ENCODE measurements at places on chromosomes 12 and 14.
A peak's percentile ranks its signal among the peaks of the same experiment; 100 is the strongest.

- no peak for DNase-seq
These were observed 9.4 kb downstream of the PLD4 start for GRCh38 chr14:104933746-104934733.

DNA sequence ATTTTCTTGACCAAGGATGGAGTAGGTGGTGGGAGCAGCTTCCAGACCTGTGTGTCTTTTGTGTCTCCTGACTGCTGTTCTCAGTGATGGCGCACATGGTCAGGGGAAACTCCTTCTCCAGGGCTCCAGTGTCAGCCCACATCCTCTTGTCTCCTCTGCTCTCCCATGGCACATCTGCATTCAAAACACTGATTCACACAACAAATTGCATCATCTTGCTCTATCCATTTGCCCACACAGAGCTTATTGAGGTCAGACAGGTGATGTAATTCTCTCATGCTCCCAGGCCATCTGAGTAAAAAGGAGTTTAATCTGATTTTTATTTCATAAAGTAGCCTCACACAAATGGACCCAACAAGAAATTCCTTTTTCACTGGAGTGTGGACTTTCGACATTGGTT, 21.8 kb upstream of the TMEM132C start:
- no peak for DNase-seq

DNA sequence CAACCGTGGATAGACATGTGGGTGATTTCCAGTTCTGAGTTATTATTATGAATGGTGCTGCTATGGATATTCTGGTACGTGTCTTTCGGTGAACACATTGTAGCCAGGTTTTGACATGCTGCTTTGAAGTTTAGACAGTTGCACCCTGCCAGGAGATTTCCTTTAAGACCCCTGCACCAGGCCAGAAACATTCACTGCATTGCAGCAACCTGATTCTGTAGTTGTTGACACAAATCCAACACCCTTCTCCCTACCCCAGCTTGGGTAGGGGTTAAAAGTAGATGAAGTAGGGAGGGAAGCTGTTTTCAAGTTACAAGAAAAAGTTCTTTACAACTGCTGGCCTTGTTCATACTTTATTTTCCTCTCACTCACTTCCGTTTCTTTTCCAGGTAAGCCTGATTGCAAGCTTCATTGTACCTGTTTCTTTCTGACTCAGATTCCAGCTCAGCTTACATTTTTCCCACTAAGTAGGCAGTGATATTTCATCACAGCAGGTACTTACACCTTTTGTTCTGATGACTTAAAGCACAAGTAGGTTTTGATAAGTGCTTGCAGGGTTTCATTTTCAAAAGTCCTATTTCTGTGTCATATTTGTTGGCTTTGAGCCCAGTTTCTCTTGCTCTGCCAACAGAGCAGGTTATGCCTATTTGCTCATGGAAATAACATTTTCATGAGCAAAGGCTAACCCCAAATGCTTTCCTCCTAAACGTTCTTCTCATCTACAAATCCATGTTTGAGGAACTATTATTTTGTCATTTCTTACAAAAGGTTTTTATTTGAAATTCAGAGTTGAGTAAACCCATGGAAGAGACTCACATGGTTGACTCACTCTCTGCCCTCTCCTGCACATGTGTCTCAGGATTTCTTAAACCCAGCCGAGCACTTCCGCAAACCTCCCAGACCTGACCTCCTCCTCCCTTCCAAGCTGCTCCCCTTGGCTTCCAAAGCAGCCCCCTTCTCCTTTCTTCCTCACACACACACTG, 12.1 kb upstream of the LTA4H start:
- DNase-seq: peak; percentile 68

DNA sequence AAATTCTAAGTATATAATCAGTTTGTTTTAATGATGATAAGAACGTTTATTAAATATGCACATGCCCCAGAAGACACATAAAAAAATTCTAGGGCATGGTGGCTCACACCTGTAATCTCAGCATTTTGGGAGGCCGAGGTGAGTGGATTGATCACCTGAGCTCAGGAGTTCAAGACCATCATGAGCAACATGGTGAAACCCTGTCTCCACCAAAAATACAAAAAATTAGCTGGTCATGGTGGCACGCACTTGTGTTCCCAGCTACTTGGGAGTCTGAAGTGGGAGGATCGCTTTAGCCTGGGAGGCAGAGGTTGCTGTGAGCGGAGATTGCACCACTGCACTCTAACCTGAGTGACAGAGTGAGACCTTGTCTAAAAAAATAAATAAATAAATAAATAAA, 4.0 kb downstream of the CD69 start:
- DNase-seq: no peak

GRCh38 chr14:96203635-96204034, 1.0 kb upstream of the BDKRB2 start:
- DNase-seq: no peak

DNA sequence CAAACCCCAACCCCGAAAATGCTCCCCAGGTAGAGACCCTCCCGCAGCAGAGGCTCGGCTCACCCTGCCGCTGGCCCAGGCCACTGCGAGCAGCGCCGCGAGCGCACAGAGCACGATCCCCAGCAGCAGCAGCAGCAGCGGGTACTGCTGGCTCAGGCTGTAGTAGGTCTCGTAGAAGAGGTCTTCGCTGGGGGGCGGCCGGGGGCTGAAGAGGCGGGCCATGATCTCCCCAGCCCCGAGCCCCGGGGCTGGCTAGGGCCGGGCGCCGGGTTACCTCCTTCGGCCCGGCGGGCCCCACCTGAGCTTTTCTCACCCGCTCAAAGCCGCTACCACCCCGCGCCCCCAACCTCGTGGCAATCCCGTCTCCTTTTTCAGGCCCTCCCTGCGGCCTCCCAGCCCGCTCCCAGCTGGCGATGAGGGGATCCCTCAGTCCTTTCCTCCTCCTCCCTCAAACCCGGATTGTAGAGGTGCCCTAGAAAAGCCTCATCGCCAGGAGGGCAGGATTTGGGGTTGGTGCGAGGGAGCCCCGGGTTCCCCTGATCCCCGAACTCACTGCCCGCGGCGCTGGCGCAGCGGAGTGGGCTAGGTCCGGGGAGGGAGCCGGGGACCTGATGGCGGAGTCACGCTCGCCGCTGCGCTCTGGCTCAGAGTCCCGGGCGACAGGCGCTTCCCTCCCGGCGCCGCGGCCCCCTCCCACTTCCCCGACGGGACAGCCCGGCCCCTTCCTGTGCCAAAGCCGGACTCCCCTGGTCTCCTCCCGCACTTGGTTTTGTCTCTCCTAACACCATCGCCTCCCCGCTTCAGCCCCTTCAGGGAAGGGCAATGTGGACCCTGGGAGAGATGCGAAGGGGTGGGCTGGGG, at the start of gene ADCY4:
ADCY4 (minus strand) TSS at position 641 of the 861 bp plus-strand sequence; CDS start at position 222, 419 bp downstream.
- DNase-seq: no peak

- no peak for DNase-seq
These were observed 12.2 kb downstream of the CTDSP2 start for GRCh38 chr12:57834086-57834876.
